ENCODE measurements at places on chromosomes 2 and 18.

- DNase-seq = no peak
Observed at GRCh38 chr2:173984866-173985604, 19.9 kb upstream of the SP3 start.

- DNase-seq = no peak
Observed at GRCh38 chr18:63936932-63937393, 12.1 kb upstream of the HMSD start.

GRCh38 chr2:23662941-23663920 is 263.7 kb downstream of the ATAD2B start:
- no peak for DNase-seq

DNA sequence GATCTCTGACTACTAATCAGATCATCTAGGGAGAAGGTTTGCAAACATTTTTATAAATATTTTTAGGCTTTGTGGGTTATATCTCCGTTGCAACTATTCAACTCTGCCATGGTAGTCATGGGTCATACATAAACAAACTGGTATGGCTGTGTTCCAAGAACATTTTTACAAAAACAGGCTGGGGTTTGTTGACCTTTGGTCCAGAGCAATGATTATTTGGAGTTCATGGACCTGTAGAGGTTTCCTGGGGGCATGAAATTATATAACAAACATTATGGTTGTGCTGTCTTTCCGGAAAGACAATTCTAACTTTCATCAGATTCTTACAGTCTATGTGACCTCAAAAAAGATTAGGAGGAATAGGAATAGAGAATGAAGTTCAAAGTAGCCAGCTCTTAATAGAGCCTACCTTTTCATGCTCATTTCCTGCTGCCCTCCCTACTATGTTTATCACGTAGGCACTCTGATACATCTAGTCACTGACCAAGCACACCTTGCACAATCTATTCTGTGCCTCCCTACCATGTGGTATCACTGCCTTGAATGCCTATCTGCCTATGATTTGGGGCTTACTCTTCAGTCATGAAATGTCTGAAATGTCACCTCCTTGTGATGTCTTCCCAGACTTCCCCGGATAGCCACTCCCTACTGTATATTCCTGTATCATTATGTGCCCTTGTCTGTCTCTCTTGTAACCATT is 102.4 kb upstream of the SCN1A start:
- DNase-seq = no peak

- peak; percentile 70 for DNase-seq
Observed at GRCh38 chr18:56702946-56703345, 51.8 kb downstream of the WDR7 start.

DNA sequence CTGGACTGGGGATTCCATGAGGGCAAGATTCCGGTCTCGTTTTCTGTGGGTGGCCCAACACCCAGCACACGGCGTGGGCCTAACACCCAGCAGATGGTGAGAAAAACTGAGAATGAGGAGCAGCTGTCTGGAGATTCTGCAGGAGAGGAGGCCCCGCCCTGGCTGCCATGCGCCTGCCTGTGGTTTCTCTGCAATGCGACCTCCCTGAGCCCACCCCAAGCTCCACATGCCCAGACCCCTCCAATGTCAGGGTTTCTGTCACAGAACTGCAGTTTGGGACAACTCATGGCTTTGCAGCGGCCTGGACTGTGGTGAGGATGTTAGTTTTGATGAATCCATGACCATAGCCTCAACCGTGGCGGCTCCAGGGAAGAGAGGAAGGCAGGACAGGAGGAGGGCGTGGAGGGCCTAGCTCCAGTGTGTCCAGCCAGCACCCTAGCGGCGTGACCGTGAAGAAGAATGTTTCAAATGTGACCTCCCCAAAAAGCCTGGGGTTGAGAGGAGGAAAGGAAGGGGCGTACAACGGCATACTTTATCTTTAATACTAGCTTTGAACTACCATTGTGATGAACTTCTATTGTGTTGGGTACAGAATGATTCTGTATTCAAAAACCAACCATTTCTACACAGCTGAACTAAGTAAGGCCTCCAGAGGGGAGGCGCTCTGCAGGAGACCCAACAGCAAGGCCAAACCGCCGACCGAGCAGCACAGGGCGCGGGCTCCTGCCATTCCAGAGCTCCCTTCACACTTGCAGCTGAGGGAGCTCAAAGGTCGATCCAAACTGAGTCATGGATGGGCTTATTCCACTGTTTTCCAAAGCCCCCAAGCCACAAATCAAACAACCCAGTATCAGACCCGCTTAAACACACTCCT is 3.4 kb downstream of the PXDN start:
- DNase-seq = no peak

DNA sequence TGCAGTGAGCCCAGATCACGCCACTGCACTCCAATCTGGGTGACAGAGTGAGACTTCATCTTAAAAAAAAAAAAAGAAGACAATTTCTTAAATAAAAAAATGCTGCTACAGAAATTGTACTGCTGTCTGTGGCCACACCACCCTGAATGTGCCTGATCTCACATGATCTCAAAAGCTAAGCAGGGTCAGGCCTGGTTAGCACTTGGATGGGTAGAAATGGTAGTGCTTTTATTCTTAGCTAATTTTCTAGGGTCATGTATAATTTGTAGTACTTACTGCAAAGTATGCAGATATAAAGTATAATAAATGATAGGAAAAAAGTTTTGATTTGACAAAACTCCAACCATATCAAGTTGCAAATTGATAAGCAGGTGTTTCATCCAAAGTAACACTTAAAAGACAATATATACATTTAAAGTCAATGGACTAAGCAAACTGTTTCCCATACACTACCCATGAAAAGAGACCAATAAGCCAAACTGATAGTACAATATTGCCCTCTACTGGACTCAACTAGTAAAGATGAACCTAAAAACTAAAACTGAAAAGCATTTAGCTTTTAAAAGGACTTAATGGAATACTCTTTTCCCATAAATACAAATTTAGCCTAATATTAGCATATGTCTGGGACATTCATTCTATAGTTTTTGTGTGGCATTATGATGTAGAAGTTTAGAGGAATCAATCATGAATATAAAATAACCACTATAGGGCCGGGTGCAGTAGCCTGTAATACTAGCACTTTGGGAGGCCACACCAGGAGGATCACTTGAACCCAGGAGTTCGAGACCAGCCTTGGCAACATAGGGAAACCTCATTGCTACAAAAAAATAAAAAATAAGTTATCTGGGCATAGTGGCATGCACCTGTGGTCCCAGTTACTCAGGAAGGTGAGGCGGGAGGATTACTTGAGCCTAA is 18.6 kb upstream of the PEX13 start:
- no peak for DNase-seq

GRCh38 chr2:118197011-118197675 is 108.9 kb downstream of the INSIG2 start:
- no peak for DNase-seq

- no peak for DNase-seq
Observed at GRCh38 chr2:105600949-105601794, 143.5 kb upstream of the NCK2 start.

DNA sequence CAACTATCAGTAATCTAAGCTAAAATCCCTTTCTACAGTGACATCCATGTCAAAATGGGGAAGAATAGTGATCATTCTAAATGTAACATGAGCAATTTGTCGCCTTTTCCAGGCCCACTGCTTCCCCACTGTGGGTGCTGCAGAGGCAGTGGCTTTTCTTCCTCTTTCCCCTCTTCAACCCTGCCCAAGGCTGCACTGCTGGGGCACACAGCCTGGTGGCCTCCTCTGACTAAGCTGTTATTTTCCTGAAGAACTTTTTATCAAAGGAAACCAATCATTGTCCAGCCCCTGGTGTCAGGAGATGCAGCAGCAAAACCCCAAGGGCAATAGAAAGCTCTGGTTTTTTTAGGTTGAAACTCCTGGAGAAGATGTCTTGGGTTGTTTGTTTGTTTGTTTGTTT is 117.6 kb upstream of the KLF7 start:
- DNase-seq = no peak

DNA sequence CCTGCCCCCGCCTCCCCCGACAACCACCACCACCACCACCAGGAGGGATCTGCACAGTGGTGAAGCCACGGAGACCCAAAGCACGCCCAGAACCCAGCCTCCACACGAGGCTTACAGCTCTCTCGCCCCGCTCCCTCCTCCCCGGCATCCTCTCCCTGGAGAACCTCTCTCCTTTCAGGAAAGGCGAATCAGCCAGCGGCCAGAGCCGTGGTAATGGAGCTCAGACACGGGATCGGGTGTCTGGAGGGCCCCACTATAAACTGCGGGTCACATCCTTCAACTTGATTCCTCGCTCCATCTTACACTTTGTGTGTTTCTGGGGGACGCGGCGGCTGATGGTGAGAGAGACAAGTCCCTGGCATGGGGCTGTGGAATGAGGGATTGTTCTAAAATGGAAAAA is 271.5 kb upstream of the SIX2 start:
- no peak for DNase-seq

- DNase-seq = no peak
Observed at GRCh38 chr2:56102866-56103265, 80.9 kb upstream of the CCDC85A start.

GRCh38 chr2:7835693-7836680 is 845.9 kb upstream of the ID2 start:
- DNase-seq = no peak

DNA sequence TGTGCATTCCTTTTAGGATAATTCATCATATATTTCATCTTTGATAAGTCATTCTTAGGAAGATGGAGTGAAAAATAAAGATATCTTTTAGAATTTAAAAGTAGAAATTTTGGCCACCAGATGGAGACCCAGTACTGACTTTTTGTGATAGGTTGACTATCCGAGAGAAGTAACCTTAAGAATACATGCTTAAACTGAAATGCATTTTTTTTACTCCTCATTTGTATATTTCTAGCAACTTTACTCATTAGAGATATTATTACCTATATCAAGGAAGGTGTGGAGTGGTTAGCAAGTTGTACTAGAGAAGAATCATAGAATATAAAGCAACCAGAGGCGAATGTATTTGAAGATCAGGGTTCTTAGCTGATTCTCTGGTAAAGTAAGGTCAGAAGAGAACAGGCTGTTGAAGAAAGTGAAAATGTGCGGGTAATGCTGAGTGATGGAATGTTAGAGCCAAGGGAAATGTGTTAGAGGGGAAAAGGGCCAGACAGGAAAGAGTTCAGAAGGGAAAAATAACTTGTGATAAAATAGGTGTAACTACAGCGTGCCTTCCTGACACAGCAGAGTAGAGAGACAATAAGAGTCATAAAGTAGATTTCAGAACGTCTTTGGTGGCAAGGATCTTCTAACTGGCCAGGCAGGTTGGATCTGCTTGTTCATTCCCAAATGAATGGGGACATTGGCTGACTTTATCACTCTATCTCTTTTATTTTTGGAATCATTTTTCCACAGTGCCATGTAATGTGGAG is 52.3 kb downstream of the TDRD15 start:
- no peak for DNase-seq

DNA sequence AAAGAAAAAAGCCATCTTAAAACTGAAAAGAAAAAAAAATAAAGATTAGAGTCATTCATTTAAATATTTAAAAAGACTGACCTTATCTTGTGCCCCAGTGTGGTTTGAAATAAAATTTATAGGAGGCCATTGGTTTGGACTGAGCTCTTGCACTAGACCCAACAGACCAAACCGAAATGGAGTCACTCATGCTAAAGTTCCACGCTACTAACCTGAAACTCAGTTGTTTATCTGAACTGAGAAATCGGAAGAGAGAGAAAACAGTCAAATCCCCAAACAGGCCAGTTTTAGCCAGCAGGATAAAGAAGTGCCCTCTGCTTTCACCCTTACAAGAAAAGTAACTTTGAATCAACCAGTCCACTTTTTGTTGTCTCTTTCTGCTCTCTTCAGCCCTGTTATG is 18.2 kb downstream of the RBM43 start:
- DNase-seq = no peak

- DNase-seq = no peak
Observed at GRCh38 chr2:136767030-136767429, 1.7 kb downstream of the THSD7B start.
